Pericardium fibroblast (primary cell): ENCODE measurements at places on chromosomes 11 and 22. TPM values are rescaled to one million over a fixed set of nuclear protein-coding genes. Genes with fewer than 3 reads are reported as not detected.

The PTPN5 gene
- not detected in 2 replicates for total RNA-seq

The OR8J3 gene
- not detected in 2 replicates for total RNA-seq

The MRGPRE gene
- not detected in 2 replicates for total RNA-seq

The CASP1 gene
- total RNA-seq = 4.8 and 13.9 TPM in 2 replicates

The CEND1 gene
- 0.94 and 1.3 TPM in 2 replicates for total RNA-seq

The SNX32 gene
- total RNA-seq = 1.1 and 2.4 TPM in 2 replicates

The C11orf54 gene
- total RNA-seq = 8.7 and 10.3 TPM in 2 replicates

The HIRA gene
- 18.2 and 22.4 TPM in 2 replicates for total RNA-seq

The FOLR2 gene
- not detected in 2 replicates for total RNA-seq

The CDC42BPG gene
- total RNA-seq = 0.26 TPM in 1 of 2 replicates, not detected in the other

The MPEG1 gene
- not detected in 2 replicates for total RNA-seq

The SYCE3 gene
- not detected in 2 replicates for total RNA-seq

The SLC22A12 gene
- not detected in 2 replicates for total RNA-seq

The UBQLN3 gene
- total RNA-seq = not detected in 2 replicates

The TST gene
- 59.9 and 89.4 TPM in 2 replicates for total RNA-seq

The HBG2 gene
- total RNA-seq = not detected in 2 replicates

The TBC1D22A gene
- total RNA-seq = 17.3 and 19.2 TPM in 2 replicates

The SEC14L6 gene
- total RNA-seq = under 0.01 TPM in 1 of 2 replicates, not detected in the other

The SMIM35 gene
- not detected in 2 replicates for total RNA-seq

The CCDC116 gene
- not detected in 2 replicates for total RNA-seq

The MMP8 gene
- total RNA-seq = not detected in 2 replicates

The C11orf97 gene
- not detected in 2 replicates for total RNA-seq

The CCDC87 gene
- total RNA-seq = 0.26 and 0.58 TPM in 2 replicates

The XKR3 gene
- total RNA-seq = not detected in 2 replicates

The FAM227A gene
- 0.09 and 1.8 TPM in 2 replicates for total RNA-seq

The NXPE1 gene
- not detected in 2 replicates for total RNA-seq

The CALCA gene
- total RNA-seq = 0.93 TPM in 1 of 2 replicates, not detected in the other

The CRYBB2 gene
- total RNA-seq = not detected in 2 replicates

The CAPRIN1 gene
- total RNA-seq = 107 and 120 TPM in 2 replicates

The CSNK2A3 gene
- 0.58 and 0.85 TPM in 2 replicates for total RNA-seq

The PHOX2A gene
- total RNA-seq = not detected in 2 replicates

The ALDH3B2 gene
- not detected in 2 replicates for total RNA-seq

The MIOX gene
- 0.43 TPM in 1 of 2 replicates, not detected in the other for total RNA-seq

The MS4A7 gene
- total RNA-seq = not detected in 2 replicates

The MPZL2 gene
- not detected in 2 replicates for total RNA-seq
